ENCODE measurements at places on chromosomes 16 and 17.

GRCh38 chr16:75296606-75297005 is 45.2 kb upstream of the BCAR1 start:
- no peak for DNase-seq

- DNase-seq: peak; percentile 10
Observed at GRCh38 chr17:63082273-63082861, 116.3 kb downstream of the TANC2 start.

DNA sequence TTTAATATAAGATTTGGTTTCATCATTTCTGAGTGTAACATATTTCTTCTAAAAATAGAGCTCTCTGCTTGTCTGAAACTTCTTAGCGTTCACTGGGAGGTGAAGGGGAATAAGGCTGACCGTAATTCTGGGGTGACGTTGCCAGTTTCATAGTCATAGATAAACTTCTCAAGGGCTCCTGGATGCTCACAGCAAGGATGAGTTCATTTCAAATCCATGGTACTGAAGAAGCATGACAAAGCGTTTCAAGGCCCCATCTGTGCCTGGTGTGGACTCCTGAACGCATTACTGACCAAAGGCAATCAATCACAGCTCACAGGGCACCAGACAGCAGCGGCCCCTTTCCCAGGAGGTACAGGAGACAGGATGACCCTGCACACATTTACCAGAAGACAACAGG is 12.0 kb upstream of the EVPL start:
- DNase-seq: peak; percentile 87

- DNase-seq: peak; percentile 77
Observed at GRCh38 chr16:66899945-66900710, 18.6 kb downstream of the CDH16 start.

- DNase-seq: peak; percentile 34
Observed at GRCh38 chr16:57092786-57093411, 516 bp downstream of the CPNE2 start.

GRCh38 chr16:51321251-51321650 is 170.2 kb upstream of the SALL1 start:
- DNase-seq: peak; percentile 41

GRCh38 chr17:58337210-58337599 is 8.6 kb upstream of the TSPOAP1 start:
- DNase-seq: no peak

- DNase-seq: no peak
Observed at GRCh38 chr16:68685685-68686478, 40.8 kb downstream of the CDH3 start.

DNA sequence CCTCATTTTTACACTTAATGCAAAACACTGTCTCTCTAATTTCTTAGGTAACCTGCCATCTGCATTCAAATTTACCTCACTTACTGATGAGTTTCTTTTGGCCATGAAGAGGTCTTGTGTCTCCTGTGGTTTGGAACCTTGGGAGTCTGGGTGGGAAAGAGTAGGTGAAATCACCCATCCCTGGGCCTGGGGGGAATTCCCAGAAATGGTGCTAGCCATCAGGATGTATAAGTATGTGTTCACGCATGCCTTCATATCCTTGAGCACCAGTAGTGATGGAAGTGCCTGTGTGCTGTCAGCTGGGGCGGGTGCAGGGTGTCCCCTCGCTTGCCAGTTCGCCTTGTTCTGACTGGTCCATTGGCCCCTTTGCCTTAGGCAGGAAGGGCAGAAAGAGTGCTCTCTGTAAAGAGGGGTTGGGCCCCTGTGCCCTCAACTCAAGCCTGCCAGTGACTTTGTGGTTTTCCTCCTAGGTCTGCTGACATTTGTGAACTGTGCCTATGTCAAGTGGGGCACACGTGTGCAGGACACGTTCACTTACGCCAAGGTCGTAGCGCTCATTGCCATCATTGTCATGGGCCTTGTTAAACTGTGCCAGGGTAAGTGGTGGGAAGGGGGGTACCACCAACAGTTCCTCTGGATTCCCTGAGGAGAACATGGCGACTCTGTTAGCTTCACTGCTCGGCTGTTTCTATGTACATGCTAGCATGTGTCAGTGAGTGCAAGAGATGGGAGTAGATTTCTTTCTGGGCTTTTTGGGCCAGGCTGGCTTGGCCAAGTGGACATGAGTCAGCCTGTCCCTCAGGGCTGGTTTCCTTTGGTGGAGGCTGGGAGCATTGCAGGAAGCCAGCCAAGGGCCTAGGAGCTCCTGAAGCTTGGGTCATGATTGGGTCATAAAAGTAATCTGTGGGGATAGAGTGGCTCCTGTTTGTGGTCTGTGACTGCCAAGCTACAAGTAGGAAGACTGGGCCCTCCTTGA is 23.2 kb downstream of the SLC7A6OS start:
- no peak for DNase-seq

All from Caki2 (cell line).